NCI-H1694 (cell line): ENCODE measurements at places on chromosomes 1 and 21.
A peak's percentile ranks its signal among the peaks of the same experiment; 100 is the strongest.

DNA sequence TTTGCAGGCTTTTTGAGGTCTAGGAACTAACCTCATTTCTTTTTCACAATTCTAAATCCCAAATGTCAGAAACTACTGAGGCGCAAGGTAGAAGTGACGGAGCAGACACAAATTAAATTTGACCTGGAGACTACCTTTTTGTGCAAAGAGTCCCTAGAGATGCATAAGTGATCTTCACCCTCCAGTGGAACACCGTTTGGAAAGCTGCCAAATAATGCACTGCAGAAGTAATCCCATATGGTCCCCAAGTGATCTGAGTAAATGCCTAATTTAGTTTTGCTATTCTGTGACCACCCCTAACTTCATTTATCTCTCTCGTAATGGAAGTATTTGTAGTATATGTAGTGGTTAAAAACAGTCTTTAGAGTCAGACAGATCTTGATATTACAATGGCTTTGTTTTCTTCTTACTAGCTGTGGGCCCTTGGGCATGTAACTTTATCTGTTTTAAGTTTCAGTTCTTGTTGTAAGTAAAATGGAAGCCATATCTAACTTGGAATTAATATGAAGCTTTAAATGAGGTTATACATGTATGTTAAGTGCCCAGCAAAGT lies 70.4 kb upstream of the IPO9 start:
- DNase-seq: peak; percentile 34

GRCh38 chr1:233340966-233341516 lies 13.5 kb downstream of the MAP3K21 start:
- DNase-seq: no peak

DNA sequence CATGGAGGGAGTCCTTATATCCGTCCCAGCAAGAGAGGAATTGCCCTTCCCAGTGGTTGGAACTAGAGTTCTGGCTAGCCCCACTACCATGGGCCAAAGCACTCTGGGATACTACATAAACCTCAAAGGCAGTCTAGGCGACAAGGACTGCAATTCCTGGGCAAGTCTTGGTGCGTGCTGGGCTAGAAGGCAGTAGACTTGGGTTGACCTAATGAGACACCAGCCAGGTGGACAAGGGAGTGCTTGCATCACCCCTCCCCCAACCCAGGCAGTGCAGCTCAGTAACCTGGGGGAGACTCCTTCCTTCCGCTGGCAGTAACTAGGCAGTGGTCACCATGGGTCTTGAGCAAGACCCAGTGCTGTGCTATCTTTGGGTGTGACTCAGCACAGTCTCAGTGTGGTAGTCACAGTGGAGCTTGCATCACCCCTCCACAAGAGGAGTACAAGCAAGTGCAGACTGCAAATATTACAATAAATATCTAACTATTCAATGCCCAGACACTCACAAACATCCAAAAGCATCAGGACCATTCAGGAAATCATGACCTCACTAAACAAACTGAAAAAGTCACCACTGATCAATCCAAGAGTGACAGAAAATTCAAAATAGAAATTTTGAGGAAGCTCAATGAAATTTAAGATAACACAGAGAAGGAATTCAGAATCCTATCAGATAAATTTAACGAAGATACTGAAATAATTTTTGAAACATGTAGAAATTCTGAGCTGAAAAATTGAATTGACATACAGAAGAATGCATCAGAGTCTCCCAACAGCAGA lies 84.7 kb upstream of the LYPLAL1 start:
- no peak for DNase-seq

DNA sequence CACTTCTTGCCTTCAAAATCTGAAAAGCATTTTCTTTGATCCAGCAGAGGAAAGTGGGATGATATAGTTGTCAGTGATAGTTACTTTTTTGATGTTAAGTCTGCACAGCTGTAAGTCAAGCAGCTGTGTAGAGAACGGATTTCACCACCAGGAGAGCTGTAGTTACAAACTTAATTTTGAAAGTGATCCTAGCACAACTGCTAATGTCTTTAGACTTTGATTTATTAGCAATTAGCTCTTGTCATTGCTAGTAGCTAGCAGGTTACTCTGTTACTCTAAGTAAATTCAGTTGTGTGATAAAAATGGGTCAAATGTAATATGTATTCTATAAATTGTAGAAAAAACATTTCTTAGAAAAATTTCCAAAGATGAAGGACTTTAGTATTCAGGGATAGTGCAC lies 46.0 kb downstream of the ALG6 start:
- DNase-seq: no peak

DNA sequence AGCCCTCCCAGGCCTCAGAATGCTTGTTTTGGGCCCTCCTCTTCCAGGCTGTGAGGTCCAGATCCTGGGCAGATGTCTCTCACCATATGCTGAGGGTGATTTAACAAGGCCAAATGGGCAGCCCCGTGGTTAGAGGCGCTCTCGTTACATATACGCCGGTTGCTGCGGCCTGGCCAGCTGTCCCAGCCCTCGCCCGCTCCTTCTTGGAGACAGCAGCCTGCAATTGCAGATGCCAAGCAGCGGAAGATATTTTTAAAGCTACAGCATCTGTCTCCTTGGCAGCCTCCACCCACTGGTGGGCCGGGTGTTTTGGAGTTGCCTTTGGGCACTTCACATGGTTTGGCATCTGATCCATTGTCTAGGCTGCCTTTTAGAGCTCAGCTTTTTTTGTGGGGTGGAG lies 178.8 kb upstream of the NFIA start:
- DNase-seq: peak; percentile 95

- DNase-seq: no peak
Measured at GRCh38 chr1:104702731-104703130, 953.0 kb downstream of the AMY1C start.

GRCh38 chr1:23563003-23563402 lies 3.7 kb upstream of the ID3 start:
- DNase-seq: no peak

GRCh38 chr1:7106442-7107108 lies 321.3 kb downstream of the CAMTA1 start:
- no peak for DNase-seq

DNA sequence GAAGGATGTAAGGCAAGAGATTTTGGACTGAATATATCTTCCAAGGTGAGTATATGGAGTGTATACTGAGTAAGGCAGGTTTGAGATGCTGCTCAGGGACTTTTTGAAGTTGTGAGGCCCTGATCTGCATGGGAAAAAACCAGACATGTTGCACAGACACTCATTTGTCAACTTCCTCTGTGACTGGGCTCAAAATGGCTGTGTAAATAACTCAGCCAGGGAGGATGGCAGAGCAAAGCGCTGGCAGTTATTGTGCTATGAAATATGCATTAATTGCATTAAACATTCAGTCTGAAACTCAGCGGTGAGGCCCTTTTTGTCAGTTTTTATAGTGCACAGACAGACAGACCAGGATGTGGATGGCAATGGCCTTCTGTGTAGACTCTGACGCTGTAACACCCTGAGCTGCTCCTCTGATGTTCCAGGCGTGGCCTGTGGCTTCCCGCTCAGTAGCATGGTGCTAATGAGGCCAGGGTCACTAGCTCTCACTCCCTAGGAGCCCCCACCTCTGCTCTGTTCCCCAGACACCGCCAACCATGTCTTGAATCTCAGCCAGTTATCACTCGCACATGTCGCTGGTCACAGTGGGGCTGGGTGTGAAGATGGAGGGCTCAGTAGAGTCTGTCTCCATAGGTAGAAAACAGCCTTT lies 307.0 kb upstream of the PROX1 start:
- DNase-seq: no peak

- DNase-seq: no peak
Measured at GRCh38 chr1:205629751-205630150, 2.1 kb downstream of the ELK4 start.
